ENCODE measurements at places on chromosomes 11 and 22.

- no peak for DNase-seq
These were observed 1.6 kb upstream of the CARD10 start for GRCh38 chr22:37520776-37521191.

GRCh38 chr11:128757886-128758612 is 64.2 kb downstream of the FLI1 start:
- DNase-seq: peak; percentile 68

DNA sequence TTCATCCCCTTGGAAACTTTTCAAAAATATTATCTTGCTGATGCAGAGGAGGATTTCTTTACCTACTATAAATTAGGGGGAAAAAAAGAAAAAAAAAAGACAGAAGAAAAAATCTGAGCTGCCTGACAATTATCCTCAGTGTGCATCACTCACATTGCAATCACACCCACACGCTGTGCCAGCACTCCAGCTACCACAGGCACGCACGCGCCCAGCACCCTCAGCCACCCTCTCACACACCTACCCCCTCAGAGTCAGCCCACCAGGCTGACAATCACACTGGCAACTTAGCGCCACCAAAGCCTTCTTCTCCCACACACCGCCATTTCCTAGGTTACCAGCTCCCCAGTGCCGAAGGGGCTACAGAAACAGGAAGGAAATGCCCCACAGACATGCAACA is 236.1 kb downstream of the KCNA4 start:
- DNase-seq: no peak

GRCh38 chr11:115778928-115779650 is 274.9 kb upstream of the CADM1 start:
- no peak for DNase-seq

DNA sequence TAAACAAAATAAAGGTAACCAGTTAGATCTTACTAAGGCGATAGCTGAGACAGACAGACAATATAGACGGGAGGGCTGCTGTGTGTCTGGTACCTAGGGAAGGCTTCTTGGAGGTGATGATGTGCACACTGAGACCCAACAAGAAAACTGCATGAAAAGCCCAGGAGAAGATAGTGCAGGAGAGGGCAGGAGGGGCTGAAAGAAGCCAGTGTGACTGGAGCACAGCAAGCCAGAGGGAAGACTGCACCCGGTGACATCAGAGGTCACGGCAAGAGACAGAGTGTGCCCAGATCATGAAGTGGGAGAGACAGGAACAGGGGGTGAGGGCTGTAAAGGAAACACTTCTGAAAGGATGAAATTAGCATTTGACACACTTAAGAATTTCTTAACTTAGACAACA is 266.3 kb downstream of the BRD1 start:
- DNase-seq: no peak

DNA sequence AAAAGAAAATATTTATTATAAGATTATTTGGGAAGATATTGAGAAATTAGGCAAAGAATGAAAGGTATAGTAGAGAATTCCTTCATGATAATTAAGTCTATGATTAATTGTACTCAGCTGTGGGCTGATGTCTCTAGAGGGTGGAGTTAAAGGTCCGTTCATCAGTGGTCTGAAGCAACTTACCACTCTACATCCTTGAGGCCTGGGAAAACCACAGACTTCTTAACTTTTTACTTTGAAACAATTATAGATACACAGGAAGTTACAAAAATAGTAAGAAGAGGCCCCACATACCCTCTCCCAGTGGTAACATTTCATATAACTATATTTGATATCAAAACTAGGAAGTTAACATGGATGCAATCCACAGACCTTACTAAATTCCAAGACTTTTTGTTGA is 167.0 kb upstream of the NECTIN1 start:
- DNase-seq: peak; percentile 23

DNA sequence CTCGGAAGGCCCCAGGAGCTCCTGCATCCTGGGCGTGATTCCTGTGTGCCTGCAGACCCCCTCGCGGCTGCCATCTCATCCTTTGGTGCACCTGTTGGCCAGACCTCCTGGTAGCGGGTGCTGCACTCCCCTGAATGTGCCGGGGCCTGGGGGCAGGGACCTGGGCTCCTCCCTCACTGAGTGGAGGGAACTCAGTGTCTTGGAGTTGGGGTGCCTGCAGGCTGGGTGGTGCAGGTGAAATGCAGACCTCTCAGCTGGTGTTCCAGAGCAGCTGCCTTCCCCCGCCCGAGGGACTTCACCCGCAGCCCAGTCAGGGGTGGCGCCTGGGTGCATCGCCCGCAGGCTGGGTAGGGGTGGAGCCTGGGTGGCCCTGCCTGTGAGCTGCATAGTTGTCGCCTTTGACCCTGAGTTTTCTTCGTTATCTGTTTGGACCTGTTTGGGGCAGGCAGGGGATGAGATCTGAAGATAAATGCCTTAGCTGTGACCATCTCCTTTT is 31.4 kb downstream of the LRP5 start:
- no peak for DNase-seq

DNA sequence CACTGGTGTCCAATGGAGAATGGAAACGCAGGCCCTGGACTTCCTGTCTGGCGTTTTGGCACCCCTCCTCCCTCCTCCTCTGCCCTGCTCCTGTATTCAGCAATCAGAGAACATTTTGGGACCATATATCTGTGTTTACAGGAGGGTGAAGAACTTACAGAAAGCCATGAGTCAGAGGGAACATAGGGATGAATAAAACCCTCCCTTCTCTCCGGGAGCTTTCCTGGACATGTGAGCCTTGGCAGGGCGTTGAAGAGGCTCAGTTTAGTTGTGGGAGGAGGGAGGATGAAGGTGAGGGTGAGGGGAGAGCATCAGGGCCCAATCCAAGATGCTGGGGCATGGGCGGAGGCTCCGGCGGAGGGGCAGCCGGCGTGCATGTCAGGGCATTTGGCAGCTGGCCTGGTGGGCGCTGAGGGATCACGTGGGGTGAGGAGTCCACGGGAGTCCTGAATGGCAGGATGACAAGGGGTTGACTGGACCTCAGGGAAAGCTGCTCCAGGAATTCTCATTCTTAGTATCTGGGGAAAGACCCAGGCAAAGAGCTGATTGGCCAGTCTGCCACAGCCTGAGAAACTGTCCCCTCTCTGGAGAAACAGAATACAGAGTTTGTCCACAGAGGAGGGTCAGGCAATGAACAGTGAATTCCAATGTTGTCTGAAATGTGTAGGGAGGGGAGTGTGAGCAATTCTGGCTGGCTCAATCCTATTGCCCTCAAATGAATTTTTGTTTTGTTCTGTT is 28.9 kb downstream of the MICAL2 start:
- no peak for DNase-seq

GRCh38 chr11:127679816-127680545 is 679.4 kb upstream of the KIRREL3 start:
- no peak for DNase-seq

GRCh38 chr11:120579611-120580031 is 68.1 kb downstream of the GRIK4 start:
- peak; percentile 56 for DNase-seq

DNA sequence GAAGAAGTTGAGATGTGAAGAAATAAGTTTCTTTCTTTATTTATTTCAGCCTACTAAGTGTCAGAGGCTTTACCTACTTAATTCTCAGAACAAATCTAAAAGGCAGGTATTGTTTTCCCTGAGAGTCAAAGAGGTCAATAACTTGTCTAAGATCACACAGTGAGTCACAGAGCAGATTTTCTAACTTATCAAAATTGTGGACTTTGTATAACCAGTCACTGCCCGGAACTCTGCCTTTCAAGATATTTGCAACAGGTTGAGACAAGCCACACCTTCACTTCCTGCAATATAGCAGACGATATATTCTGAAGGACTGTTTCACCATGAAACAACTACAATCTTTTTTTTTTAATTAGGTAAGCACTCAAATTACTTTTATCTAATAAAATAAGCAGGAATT is 10.5 kb upstream of the MMP3 start:
- DNase-seq: no peak

DNA sequence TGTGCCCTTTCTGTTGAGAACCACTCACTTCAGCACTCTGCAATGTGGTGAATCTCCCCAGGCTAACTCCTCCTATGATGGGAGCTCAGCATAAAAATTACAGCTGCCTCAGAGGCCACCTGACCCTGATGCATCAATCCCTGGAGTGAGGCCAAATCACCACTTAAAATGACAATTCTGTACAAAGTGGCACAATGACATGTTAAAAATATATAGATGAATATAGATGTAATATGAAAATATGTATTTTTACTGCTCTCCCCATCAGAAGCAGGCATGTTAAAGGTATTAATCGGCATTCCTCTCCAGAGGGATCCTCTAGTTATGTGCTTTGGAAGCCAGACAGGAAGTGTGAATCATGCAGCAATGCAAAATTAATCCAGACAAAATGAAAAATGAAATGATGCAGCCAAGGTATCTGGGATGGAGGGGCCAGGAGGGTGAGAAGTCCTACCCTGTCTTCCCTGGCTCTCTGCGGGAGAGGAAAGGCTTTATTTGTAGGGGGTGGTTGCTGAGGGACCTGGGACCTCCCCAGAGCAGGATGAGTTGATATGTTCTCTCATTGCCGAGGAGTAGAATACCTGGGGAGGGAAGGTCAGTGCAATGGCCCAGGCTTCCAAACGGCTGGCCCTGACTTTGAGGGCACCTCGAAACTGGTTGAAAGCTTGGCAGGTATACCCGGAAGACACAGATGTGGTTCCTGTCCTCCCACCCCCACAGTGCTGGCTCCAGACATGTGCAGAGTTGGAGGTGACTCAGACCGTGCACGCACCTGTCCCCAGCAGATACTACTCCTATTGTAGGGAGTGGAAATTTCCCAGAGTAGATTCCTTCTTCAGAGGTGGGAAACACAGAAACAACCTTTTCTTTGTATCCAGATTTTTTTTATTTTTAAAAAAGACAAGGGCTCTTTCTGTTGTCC is 347.9 kb upstream of the NCAM1 start:
- DNase-seq: no peak

DNA sequence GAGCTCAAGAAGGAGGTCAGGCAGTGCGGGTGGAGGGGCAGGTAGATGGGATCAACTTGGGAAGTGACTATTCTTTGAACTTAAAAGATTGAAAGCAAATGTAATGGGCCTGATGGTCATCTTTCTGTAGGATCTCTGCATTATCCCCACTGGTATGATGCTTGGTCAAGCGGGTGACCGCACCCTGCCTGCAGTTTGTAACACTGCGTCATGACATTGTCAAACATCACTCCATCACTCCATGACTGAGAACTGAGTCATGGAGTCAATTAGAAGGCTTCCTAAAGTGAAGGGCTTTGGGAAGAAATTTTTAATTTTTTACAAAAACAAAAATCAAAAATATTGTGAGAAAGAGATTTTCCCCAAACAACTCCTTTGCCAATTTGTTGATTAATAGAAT is 62.4 kb upstream of the BMAL1 start:
- DNase-seq: no peak

DNA sequence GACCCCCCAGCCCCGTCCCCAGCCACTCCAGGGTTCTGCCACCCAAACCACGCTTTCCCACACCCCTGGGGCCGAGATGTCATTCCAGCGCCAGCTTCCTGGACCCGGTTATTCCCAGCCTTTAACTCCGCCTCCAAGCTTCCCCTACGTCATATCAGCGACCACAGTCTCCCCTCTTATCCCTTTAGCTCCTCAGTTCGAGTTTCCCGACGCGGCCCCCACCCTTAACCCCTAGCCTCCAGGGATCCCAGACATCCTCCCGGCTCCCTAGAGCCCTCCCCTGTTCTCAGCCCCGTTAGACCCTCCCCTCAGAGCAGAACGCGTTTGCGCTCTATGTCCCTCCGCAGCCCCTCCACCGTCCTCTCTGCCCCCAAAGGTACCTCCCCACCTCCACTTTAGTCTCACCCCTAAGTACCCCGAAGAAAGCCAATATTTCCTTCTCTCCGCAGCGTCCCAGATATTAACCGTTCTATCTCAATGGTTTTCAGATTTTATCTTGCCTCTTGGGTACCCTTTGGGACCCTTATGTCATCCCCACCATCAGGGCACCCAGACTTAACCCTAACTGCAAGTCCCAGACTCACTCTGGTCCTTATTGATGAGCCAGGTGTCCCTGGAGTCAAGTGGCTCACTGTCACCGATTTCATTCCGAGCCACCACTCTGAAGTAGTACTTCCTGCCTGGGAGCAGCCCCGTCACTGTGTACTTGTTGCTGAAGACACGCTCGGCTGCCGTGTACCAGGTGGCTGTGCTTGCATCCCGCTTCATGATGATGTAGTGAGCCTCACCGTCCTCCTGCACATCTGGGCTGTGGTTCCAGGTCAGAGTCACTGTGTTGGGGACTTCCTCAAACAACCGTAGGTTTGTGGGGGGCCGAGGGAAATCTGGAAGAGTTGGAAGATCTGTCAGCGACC is 8.0 kb downstream of the TMEM86A start:
- DNase-seq: peak; percentile 73

GRCh38 chr22:37068859-37069258 is 17.3 kb downstream of the KCTD17 start:
- DNase-seq: no peak

DNA sequence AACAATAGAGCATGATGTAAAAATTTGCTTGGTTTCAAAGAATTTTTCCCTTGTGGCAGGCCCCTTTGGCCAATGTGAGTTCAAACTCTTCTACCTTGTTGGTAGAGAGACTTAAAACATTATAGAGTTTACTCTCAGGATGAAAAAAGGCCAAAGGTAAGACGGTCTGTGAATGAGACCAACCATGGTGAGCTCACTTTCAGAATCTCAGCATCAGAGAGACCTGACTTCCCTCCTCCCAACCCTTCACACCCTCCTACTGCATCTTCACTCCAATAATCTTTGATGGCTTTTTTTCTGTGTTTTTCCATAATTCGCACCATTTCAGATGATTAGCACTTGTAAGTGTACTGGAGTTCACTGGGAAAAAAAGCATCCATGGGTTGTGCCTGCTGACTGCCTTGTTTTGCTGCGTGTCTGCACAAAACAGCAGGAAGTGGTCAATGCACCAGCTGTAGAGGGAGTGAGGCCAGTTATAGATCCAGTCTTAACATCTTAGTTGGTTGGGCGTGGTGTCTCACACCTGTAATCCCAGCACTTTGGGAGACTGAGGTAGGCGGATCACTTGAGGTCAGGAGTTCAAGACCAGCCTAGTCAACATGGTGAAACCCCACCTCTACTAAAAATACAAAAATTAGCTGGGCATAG is 64.1 kb downstream of the SLC1A2 start:
- no peak for DNase-seq

DNA sequence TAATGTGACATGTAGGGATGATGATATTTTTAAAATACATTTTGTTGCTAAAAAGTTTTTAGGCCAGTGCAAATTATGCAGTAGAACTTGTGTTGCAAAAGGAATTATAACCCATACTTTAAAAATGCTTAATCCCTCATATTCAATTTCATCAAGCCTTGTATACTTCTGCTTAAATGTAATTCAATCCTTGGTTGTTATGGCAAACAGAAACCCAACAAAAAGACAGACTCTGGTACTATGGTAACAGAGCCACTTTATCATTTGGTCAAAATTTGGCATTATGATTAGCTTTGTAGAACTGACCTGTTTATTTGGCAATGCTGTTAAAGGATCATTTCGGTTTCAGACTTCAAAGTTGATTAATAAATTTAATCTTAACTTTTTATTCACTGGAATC is 284.8 kb downstream of the TMEM135 start:
- DNase-seq: no peak

GRCh38 chr11:26070714-26071380 is 261.1 kb upstream of the ANO3 start:
- DNase-seq: no peak

GRCh38 chr11:116239247-116239646 is 533.5 kb downstream of the BUD13 start:
- DNase-seq: no peak

Data from GM20000 (cell line).